ENCODE measurements at places on chromosomes 12 and 14. TPM values are rescaled to one million over a fixed set of nuclear protein-coding genes. Genes with fewer than 3 reads are reported as not detected.

Gene SLC17A8
- not detected for total RNA-seq

Gene ADAM21
- total RNA-seq = not detected

Gene ASIC1
- 4.5 TPM for total RNA-seq

Gene FNTB
- 23.1 TPM for total RNA-seq

Gene PCED1B
- 7.0 TPM for total RNA-seq

Gene GPRC5A
- total RNA-seq = 0.15 TPM
